Common myeloid progenitor, CD34-positive (primary cell): ENCODE measurements at places on chromosomes 7 and 10.

GRCh38 chr10:26491276-26491675 is 53.1 kb downstream of the APBB1IP start:
- no peak for DNase-seq

DNA sequence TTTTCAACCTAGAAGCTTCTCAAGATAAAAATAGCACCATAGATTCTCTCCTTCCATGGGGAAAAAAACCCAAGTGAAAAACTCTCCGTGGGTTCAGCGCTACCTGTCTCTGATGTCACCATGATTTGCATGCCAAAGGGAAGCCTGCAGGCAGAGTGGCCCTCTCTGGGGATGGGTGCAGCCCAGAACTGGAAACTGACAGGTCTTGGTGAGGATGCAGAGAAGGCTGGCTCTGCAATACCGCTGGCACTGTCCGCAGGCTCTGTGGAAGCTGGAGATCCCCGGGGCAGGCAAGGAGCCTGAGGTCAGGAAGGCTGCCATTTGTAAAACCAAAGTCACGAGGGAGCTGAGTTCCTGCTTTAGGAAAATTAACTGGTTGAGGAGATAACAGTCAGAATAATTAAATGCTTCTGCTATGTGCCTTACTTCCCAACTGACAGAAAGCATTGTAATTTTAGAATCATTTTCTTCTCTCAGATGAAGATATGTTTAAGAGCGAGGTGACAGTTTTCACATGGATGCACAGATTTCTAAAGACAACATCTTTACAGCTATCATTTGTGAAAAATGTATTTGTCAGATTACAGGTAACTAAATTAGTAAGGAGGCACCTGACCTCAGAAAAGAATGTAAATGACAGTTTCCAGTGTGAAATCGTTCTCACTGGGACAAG is 731.5 kb upstream of the FZD8 start:
- no peak for DNase-seq

DNA sequence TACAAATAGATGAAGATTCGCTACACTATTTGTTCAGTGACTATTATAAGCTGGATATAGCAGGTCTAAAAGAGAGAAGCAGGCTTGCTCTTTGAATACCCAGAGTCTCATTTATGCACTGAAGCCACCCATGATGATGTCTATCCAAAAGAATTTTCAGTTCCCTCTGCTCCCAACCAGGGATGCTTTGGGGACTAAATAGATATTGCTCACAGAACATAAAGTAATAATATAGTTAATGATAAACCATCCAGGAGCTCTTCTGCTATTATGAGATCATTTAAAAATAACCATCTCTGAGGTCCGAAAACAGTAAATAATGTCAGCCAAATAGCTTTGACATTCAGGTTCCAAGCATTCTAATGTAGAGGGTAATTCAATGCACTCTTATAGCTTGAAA is 875.4 kb downstream of the SORCS3 start:
- DNase-seq = no peak

- no peak for DNase-seq
These were observed 30.6 kb downstream of the FAM204A start for GRCh38 chr10:118311505-118311904.

DNA sequence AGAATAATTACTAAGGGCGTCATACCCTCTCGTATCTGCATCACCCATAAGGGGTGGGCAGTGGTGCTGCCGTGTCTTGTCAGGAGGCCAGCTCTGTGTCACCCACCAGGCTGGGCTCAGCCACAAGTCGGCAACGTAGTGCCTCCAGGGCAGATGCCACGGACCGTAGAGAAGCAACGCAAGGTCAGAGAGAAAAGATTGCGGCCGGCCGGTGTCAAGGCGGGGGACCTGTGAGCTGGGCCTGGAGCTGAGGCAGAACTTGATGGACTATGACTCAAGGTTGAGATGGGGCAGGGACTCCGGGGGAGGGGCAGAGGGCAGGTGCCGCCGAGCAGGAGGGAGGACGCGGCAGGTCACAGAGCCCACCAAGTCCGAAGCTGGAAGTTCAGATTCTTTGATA is 29.5 kb downstream of the FOXK1 start:
- DNase-seq = no peak

DNA sequence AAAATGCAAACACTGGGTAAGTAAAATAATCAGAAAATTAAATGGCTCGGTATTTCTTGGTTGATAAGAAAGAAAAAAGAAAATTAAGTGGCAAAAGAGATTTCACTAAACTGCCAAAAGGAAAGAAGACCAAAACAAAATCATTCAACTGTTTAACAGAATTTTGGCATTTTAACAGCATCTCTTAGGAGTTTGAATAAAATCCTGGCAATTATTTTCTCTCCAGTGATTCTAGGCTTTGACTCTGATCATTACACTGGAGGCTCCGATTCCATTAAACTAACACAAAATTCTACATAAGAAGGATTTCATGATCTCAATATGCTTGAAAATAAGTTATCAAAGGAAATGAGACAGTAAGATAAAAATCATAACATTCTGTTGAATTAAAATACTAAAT is 62.3 kb downstream of the ARHGAP21 start:
- DNase-seq = no peak

DNA sequence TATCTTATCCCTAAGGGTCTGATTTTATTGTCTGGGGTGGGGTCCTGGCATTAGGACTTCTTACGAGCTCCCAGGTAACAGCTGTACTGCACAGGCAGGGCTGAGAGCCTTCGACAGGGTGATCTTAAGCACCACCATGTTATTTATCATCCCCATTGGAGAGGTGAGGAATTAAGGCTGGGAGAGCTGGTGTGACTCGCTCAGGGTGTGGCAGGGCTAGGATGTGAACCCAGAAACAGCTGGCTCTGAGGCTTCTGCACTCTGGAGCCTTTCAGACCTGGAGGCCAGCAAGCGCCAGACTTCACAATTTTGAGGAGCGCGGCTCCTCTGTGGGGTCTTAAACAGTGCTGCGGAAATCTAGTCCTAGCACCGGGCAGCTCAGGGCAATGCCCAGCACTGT is 27.4 kb upstream of the NDST2 start:
- DNase-seq = no peak

DNA sequence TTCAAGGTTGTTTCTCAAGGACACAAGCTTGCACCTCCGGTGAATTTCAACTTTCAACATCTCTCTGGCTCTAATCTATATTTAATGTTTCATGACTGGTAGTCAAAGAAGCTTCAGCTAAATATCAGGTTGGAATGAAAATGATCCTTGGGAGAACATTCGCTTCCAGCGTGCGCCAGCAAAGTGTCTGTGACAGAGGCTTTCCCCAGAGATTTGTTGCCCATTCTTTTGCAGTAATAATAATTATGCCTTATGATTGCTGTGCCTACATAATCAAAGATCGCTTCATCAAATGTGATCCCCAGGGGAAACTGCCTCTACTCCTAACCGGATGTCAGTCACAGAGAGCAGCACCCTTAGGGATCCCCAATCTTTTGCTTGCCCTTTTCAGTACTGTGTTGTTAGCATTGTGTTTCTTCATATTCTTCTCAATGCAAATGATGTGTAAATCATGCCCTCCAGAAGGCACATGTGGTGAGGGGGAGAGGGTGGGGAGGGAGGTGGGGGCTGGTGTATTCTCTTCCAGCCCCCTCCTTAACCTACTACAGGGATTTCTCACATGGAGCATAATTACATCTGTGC is 30.5 kb downstream of the FZD1 start:
- no peak for DNase-seq

- no peak for DNase-seq
These were observed 184.6 kb downstream of the ST7 start for GRCh38 chr7:117137868-117138267.
